ENCODE measurements at places on chromosomes 1 and 21.

- no peak for DNase-seq
Measured at GRCh38 chr1:182107209-182107608, 45.7 kb upstream of the ZNF648 start.

GRCh38 chr21:38806153-38806941 is 618 bp downstream of the ETS2 start:
- peak; percentile 69 for DNase-seq

DNA sequence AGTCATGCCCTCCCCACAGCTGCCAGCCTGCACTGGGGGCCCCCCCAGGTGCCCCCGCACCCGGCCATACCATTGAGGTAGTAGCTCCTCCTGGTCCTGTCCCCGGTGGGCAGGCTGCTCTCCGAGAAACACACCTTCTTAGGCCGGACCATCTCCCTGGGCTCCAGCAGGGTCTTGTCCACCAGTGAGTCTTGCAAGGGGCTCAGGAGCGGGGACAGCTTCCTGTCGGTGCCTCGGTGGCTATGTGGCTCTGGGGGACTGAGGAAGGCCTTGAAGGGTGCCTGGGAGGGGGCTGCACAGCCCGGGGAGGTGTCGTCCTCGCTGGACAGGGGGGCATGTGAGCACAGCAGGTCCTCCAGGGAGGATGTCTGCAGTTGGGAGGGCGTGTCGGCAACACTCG is 12.9 kb upstream of the FTCD start:
- DNase-seq = no peak

DNA sequence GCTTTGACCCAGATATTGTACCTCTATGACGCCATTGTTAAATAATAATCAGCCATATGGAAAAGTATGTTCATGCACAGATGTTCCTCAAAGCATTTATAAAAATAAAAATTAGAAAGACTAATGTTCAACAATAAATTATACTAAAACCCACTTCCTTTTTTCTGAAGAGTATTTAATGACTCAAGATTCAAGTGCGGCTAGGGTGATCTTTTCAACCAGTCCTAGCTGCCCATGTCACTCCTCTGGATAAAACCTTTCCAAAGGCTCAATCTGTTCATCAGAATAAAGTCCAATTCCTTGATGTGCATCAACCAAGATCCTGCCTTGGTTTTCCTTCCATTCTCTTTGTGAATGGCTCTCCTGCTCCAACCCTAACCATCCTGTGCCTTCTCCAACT is 292.0 kb downstream of the VAV3 start:
- no peak for DNase-seq

- no peak for DNase-seq
Measured at GRCh38 chr1:213051881-213052202, 801 bp downstream of the RPS6KC1 start.

DNA sequence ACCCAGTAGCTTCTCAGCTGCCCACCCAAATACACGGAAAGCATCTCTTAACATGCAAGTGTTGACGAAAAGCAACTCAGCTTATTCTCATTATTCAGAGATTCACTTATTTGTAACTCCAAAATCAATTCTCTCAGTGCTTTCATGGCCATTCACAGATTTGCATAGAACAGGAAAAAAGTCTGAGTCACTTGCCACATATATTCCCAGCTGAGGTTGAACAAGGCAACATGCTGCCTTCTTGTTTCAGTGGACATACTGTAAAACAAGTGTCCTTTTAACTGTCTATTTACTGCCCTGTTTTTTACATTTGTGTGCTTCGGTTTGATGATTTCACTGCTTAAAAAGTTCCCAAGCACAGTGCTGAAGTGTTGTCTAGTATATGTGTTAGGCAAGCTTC is 273.0 kb downstream of the LTN1 start:
- DNase-seq = no peak

DNA sequence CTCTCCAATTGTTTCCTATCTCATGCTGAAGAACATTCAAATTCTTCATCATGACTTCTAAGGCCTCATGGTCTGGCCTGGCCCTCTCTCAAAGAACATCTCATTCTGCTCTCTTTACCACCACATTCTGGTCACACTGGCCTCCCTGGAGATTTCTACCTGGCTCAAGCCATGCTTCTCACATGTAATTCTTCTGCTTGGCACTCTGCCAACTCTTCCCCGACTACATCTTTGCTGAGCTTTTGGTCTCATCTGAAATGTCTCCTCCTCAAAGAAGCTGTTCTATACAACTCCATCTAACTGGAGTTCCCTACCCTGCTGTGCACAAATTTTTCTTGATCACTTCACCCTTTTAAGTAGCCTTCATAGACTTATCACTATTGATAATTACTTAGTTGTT is 1.4 kb upstream of the TBX19 start:
- no peak for DNase-seq
